ENCODE measurements at places on chromosomes 12 and 14.

DNA sequence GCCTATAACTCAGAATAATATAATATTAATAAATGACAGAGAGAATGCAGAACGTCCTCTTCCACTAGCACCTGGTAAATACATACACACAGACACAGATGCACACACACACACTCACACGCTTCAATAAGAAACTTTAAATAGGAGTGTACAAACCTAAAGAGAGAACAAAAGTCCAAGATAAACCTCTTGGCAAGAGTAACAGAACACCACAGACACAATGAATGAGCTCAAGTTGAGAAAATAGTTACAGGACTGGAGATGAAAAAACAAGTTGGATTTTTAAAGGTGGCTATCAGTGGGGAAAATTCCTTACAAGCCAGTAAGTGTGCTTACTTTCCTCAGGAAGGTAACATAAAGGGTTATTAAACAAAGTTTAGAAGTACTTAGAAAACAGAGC, 35.2 kb downstream of the CRY1 start:
- DNase-seq, result no peak

- DNase-seq, result peak; percentile 45
Measured at GRCh38 chr12:21912318-21912717, 28.9 kb downstream of the ABCC9 start.

- no peak for DNase-seq
Measured at GRCh38 chr12:91056488-91056887, 1.3 kb downstream of the KERA start.

DNA sequence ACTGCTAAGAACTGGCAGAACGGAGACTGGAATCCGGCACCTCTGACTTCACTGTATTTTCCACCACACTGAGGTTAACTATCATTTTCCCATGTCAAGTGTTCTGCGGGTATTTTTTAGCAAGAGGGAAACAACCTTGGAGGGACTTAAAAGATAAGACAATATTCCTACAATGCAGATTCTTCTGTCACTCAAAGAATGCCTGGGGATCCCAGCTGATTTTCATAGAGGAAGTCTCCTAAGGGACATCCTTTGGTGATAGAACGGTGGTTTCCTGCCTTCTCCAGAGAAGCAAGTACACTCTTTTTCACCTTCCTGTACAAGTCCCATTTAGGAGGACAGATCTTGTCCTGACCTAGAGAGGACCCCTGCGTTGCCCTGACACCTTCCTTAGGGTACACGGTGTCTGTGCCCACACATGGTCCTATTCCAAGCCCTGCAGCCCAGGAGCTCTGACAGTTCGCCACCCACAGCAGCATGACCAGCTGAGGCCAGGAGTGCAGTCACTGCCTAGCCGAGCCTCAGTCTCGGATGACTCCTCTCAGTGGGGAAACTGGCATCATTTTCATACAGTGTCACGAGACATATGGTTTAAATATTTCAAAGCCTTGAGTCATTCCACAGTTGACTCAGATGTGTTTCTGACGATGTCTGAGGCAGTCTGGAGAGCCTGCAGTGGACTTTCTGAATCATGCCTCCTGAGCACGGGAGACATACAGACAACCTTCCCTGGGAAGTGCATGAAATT, 181.3 kb upstream of the FKBP4 start:
- DNase-seq, result peak; percentile 82

DNA sequence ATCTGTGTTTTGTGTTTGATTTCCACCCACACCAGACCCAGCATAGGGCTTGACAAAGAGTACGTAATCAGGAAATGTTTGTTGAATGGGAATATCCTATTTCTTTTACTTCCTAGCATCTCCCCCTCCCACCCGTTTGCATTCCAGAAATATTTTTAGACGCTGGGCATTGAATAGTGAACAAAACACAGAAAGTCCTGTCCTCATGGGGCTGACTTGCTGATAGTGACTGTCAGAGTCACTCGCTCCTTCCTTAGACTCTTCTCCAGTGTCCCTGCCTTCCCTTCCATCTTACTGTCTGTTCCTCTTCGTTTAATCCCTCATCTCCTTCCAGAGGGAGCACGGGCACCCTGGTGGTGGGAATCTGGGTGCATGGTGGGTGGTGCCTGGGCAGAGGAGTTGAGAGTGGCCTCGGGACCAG, 53.6 kb downstream of the SLC25A47 start:
- peak; percentile 53 for DNase-seq

DNA sequence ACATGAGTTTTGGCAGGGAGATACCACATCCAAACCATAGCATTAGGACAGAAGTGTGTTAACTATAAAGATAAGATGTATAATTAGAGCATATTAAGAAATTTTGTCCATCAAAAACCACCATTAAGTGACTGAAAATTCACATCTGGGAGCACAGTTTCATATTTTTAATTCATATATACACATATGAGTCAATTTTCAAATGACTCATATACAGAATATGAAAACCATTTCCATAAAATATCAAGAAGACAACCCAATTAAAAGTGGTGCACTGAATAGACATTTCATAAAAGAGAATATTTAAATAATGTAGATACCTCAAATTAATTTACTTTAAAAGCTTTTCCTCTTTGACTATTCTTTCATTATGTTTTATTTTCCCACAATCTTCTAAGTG, 25.3 kb downstream of the MUCL1 start:
- no peak for DNase-seq

- DNase-seq, result no peak
Measured at GRCh38 chr12:1464925-1465324, 129.5 kb downstream of the FBXL14 start.
